Heart right ventricle (tissue), 16 donors: ENCODE measurements at places on chromosomes 5 and 9. TPM values are rescaled to one million over a fixed set of nuclear protein-coding genes. Genes with fewer than 3 reads are reported as not detected.

- DNase-seq, result no peak
These were observed 60.2 kb downstream of the CRB2 start for GRCh38 chr9:123416176-123416575.

DNA sequence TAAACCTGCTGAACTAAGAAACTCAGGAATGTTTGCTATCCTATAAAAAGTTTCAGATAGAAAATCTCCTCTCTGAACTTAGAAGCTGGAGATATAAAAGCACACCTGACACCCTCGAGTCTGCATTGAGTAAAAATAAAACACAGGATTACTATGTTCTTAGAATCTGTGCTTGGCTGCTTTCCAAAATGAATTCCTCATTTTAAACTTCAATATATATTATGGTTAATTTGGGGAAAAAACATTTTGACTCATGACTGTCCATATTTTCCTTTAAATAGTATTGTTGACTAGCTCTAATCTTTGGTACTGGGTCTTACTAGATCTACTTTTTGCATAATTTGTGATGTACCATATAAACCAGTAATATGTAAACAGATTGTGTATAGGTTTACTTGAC, 36.7 kb downstream of the FBXW2 start:
- DNase-seq, result no peak

INSL4 gene
- total RNA-seq, result not detected

GRCh38 chr5:171168171-171168570, 140.9 kb upstream of the TLX3 start:
- DNase-seq, result no peak

DNA sequence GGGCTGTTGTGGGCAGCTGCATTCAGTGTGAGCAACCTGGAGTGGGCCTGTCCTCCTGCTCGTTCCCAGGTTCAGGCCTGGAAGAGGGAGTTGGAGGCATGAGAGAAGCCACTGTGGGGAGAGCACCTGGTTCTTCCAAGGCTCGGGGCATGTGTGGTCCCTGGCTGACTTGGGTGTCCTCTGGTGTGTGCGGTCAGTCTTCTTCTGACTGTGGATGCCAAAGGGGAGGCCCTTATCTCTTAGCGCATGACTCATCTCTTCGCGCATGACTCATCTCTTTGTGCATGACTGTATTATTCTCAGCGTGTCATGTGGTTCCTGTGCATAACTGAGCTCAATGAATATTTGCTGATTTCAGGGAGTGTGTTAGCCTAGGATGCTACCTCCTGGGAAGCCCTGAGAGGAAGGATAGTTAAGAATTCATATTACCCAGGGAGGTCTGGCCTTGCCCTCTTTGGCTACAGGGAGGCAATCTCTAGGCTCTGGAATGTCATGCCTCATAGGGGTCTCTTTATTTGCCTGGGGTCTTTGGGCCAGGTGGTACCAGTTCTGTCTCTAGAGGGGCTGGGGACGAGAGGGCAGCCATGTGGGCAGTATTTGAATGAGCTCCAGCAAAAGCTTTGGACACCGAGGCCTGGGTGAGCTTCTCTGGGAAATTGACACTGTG, 188.7 kb downstream of the HSPA4 start:
- no peak for DNase-seq

GRCh38 chr9:69549310-69550202, 122.6 kb downstream of the APBA1 start:
- peak; percentile 17 for DNase-seq

ICE1 gene
- 18.7 TPM for total RNA-seq

DNA sequence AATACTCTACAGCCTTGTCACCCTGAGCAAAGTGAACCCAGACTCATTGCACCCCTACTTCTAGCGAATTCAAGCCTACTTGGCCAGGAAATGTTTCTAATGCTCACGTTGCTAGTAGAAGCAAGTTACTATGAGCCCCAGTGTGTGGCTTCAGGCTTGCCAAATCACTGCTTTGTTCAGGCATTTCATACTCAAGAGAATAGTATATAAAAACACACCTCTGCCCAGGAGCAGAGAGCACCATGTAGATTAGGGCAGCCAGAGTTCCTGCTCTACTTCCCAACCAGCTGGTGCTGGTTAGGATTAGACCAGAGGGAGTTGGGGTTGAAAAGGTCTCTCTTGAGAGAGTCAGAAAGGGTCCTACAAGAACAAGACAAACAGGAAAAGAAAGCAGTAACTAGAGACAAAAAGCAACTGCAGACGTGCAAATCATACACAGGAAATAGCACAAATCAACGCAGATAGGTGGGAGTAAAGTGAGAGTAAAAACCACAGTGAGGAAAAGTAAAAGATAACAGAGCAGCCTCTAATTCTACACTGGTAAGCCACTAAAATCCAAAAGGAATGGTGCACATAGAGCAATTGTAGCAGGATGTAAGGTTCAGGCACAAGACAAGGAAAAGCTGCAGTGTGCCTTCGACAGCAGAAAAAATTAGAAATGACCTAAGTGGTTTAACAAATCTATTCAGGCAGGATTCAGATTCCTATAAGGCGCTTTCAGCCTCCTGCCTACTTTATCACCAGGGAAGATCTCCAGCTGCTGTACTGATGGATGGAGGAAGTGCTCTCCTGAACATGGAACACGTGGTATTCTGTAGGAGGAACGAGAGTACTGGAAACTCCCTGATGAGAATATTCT, 49.6 kb upstream of the KIF2A start:
- DNase-seq, result no peak

DNA sequence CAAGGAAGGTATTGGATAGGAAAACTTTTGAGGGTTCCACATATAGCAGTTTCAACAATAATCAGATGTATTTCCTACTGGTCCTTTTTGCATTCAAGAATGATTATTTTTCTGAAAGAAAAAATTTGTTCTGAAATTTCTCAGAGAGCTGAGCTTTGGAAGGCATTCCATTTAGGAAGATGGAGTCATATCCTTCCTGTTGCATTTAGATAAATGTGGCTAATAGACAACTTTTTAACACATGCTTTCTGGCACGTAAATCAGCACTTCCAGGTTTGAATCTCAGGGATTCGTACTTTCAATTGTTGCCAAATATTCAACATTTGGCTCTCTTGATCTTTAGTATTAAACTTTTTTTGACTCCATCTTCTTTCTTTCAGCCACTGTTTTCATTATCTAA, 24.8 kb upstream of the TLR4 start:
- DNase-seq, result no peak

DNAJB5 gene
- 80.8 TPM for total RNA-seq

TLE1 gene
- 12.7 TPM for total RNA-seq

CXCL14 gene
- total RNA-seq, result 0.34 TPM

- DNase-seq, result no peak
These were observed 31.2 kb downstream of the SEMA4D start for GRCh38 chr9:89466451-89467277.

GRCh38 chr9:126647585-126648411, 34.1 kb downstream of the LMX1B start:
- DNase-seq, result peak; percentile 33

SH3PXD2B gene
- total RNA-seq, result 9.5 TPM

DNA sequence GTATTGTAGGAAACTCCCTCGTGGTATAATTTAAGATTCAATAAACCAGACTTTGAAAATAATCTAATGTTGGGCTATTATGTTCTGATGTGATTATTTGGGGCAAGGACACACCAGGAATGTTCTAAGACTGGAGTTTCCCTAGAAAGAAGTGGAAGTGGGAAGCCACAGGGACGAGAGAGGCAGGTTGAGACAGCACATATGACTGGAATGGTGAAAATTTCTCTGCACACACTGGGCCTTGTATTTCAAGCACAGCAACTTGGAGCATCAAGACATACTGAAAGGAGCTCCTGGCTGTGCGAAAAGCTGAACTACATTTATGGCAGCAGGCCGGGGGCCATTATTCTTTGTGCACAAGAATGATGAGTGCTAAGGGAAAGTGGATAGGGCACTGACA, 98.2 kb downstream of the CETN3 start:
- DNase-seq, result no peak

GRCh38 chr9:135978642-135979546, 17.7 kb upstream of the UBAC1 start:
- no peak for DNase-seq

DNA sequence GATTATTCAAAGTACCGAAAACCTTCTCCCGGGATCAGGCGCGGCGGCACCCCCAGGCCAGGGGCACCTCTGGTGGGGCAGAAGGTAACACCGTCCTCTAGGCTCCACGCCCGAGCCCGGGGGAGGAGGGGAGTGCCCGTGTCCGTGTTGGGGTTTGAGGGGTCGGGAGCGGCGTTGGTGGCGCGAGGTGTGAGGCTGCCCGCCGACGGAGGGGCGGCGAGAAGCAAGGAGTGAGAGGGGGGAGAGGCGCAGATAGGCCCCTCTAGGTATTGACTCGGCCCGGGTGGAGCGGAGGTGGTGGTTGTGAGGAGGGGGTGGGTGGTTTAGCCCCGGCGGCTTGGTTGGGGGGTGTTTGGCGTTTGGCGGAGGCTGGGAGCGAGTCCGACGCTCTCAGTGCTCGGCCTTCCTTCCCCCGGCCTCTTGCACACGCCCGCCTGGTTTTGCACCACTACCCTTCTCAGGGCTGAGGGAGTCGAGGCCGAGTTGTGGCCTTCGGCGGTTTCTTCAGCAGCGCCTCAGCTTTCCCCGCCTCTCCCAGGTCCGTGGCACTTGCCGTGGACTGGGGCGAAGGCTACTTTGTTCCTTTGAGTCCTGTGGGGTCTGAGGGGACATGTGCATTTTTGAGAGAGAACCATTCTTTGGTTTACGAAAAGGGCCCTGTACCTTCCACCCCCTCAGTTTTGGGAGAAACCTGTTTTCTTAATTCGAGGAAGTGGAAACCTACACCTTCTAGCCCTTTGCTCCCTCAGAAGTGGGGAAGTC, 450 bp downstream of the GPBP1 start:
- DNase-seq, result no peak
